H1 (cell line): ENCODE measurements at places on chromosomes 7 and 10.
A peak's percentile ranks its signal among the peaks of the same experiment; 100 is the strongest.

DNA sequence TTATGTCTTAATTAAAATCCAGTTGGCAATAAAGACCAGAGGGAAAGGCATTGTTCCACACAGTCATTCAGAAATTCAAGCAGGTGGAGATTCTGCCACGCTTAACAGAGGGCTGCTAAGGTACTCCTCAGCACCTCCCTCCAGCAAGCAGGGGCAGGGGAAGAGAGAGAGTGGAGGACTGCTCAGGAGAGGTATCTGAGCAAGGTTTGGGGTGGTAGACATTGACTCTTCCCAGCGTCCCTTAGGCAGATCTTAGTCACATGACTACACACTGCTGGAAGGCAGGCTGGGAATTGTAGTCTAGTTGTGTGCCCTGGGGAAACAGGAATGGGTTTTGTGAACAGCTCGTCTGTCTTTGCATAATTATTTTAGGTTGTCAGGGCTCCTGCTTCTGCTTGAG, 181.6 kb downstream of the NPSR1 start:
- no peak for DNase-seq

DNA sequence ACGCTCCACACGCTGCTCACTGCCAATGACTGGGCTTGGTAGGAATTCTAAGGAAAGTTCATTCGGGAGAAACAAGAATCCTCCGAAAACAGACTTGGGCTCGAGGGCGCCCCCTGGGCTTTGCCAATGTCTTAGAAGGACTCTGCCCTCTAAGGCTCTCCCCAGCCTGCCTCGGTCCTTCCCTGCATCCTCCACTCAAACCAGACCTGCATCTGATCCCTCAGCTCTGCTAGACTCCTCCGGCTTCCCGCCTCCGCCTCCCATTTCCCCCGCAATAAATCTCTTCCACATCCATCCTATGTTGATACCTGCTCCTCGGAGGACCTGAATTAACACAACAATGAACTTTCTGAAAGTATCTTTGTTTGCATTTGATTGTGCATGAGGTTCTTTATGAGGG, 177.6 kb downstream of the PLPP4 start:
- peak; percentile 54 for DNase-seq

- DNase-seq, result no peak
Measured at GRCh38 chr10:121928528-121928884, 675 bp upstream of the ATE1 start.

DNA sequence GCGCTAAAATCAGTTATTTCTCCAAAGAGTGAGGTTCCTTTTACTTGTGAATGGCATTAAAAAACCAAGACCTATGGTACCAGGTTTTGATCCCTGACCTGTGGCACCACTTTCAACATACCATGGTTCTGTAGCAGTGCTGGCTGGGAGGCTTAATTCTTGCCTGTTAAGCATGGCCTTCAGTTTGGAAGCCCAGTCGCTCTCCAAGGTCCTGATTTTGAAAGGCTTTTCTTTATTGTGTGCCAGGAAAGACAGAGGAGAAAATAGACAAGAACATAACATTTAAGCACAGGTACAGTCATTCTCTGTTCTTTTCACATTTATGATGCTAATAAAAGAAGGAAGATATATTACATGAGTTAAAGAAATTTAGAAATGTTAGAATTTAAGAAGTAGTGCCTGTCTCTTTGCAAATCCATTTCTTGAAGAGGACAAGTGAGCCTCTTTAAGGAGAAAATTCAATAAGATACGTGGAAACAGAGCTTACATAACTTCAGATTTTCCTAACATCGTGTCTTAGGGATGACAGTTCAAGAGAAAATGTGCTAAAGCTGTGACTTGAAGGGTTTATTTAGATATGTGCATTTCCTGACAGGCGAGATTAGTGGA, 357.6 kb downstream of the DPP6 start:
- DNase-seq, result peak; percentile 60

GRCh38 chr7:55472928-55473725, 99.2 kb downstream of the VOPP1 start:
- no peak for DNase-seq

DNA sequence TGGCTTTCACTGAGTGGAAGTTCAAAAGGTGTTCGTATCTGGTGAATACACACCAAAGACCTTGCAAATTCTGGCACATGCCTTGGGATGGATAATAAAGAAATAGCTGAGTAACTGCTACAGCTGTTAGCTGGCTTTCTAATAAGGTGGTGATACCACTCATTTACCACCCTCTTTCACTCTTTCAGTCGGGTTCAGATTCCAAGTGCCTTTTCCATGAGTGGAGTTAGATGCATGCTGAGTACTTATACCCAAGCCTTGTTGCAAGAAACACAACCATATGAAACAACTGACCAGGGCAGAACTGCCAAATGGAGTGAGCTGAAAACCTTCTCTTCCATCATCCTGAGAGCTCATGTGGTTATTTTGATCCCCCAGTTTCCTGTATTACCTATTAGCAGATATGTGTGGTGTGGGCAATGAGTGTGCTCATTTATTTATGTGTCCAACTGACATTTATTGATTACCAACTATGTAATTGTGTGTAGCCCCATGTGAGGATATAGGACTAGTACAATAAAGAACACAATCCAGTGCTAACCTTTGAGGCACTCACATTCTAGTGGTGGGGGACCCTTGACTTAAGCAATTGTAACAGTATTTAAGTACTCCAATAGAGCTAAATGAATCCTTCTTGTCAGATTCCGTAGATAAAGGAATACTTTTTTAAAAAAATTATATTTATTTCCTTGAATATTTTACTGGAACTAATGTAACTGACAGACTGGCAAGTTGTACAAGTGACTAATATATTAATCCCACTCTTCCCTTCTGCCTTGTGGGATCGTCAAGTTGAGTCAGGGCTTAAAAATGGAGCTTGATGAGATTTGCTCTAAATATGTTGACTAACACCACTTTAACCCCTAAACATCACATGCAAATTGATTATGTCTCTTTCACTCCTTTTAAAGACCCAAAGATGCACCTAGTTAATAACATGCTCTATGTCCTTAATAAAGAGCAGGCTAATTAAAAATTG, 124.7 kb downstream of the ARID5B start:
- no peak for DNase-seq
